Effector memory CD8-positive, alpha-beta T cell (primary cell): ENCODE measurements at places on chromosomes 7 and 10.
A peak's percentile ranks its signal among the peaks of the same experiment; 100 is the strongest.

- no peak for DNase-seq
Measured at GRCh38 chr10:102675011-102675665, 30.9 kb downstream of the TRIM8 start.

GRCh38 chr10:71290331-71290730, 28.7 kb upstream of the SLC29A3 start:
- no peak for DNase-seq

DNA sequence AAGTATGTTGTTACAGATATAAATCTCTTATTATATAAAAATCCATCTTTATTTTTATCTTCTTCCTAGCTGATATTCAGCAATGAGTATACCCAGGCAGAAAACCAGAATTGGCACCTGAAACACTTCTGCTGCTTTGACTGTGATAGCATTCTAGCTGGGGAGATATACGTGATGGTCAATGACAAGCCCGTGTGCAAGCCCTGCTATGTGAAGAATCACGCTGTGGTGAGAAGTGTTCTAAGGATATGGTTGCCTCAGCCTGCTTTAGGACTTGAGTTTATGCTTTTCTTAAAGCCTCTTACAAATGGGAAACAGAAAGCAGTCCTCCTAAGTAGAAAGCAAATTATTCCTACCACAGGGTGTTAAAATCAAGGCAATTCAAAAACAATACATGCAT, 41.9 kb downstream of the TES start:
- DNase-seq: no peak

- DNase-seq: no peak
Measured at GRCh38 chr10:103742824-103743223, 112.6 kb downstream of the SH3PXD2A start.

DNA sequence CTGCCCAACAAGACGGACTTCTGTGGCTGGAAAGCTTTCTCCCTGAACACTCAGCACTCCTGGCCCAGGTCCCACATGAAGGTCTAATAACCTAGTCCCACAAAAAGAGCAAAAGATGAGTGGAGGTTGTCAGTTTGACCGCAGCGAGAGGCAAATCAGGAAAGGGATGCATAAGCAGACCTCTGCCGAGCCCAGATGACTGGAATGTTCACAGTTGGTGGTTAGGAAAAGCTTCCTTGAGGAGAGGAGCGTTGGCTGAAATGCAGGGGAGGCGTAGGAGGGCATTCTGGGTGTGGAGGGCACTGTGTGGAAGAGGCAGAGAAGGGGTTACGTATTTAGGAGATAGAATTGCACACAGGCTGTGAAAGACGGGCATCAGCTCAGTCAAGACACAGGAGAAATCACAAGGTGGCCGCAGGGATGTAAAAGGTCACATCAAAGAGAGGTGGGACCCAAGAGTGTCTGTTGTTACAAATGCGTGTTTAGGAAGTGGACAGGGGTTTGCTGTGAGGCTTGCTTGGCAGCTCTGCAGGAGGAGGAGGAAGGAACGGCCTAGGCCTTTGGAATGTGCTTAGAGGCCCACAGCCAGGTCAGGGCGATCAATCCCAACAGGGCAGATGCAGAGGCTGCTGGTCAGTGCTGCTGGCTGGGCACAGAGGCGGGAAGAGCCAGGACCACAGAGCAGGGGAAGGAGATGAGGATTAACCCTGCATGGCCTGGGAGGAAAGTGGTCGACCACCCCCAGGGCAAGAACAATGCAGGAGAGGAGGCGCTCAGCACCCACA, 133.5 kb downstream of the VIPR2 start:
- DNase-seq: no peak

GRCh38 chr7:80129785-80130184, 4.8 kb upstream of the GNAI1 start:
- DNase-seq: no peak

DNA sequence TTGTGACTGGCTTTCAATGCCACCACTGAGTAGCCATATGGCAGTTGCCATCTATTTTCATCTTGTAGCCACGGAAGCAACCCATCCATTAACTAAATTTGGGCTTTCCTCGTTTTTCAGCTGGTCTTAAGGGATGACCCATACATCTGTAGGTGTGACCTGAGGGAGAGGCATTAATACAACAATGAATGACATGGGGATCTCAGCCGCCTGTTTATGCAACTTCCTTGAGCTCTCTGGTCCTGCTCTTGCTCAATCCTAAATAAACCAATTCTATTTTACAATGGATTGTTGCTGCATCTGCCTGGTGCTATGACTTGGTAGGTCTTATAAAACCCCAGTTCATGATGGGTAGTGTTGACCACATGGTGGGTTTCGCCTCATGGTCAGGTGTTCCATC, 21.9 kb upstream of the ADAM22 start:
- no peak for DNase-seq

GRCh38 chr10:8338177-8338766, 283.8 kb downstream of the GATA3 start:
- no peak for DNase-seq

DNA sequence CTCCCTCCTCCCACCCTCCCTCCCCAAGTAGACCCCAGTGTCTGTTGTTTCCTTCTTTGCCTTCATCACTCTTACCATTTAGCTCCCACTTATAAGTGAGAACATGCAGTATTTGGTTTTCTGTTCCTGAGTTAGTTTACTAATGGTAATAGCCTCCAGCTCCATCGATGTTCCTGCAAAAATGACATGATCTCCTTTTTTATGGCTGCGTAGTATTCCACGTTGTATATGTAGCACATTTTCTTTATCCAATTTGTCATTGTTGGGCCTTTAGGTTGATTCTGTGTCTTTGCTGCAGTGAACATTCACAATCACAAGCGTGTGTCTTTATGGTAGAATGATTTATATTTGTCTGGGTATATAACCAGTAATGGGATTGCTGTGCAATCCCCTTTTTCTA, 51.8 kb upstream of the ARHGAP12 start:
- DNase-seq: no peak

GRCh38 chr7:132254455-132254854, 321.8 kb downstream of the PLXNA4 start:
- no peak for DNase-seq

- DNase-seq: no peak
Measured at GRCh38 chr10:97335188-97335619, 675 bp upstream of the FRAT2 start.

DNA sequence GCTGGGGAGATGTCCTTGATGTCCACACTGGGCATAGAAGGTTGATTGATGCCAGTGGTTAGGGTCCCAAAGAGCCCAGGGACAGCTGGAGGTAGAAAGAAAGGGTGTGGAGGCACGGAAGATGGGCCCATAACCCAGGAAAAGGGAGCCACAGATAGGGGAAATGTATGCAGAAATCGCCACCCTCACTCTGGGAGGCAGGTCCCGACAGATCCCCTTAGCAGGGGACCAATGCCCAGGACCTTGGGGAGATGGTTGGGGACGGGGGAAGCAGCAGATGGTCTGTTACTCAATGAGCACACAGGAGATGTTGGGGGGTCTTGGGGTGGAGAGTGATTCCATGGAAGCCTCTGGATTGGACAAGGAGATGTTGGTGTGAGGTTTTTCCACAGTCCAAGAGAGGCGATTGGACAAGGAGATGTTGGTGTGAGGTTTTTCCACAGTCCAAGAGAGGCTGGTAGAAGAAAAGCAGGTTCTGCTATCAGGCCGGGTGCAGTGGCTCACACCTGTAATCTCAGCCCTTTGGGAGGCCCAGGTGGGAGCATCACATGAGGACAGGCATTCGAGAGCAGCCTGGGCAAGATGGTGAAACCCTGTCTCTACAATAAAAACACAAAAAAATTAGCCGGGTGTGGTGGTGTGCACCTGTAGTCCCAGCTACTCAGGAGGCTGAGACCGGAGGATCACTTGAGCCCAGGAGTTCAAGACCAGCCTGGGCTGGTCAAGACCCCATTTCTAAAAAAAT, 7.0 kb upstream of the PPP1R35 start:
- no peak for DNase-seq

DNA sequence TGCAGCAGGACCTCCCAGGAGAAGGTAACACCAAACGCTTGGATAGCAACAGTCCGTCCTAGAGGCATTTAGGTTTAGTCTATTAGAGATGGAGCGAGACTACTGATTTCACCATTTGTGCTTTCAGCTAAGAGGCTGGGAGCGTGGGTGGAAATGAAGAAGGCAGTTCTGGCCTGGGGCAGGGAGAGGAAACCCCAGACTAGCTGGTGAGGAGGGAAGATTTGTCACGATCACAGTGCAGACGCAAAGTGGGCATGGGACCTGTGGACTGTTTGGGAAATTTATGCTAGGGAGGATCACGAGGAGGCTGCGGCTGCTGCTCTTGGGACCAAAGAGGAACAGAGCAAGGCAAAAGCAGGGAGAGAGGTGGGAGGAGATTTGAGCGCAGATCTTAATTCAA, 130.4 kb upstream of the AOAH start:
- no peak for DNase-seq

GRCh38 chr7:131194070-131194865, 133.4 kb upstream of the MKLN1 start:
- DNase-seq: no peak

GRCh38 chr7:131027287-131027773, 293.3 kb upstream of the KLF14 start:
- DNase-seq: peak; percentile 38

- DNase-seq: no peak
Measured at GRCh38 chr10:18689498-18689897, 30.3 kb downstream of the ARL5B start.

- DNase-seq: no peak
Measured at GRCh38 chr7:103063895-103064294, 10.7 kb downstream of the FBXL13 start.

- DNase-seq: no peak
Measured at GRCh38 chr7:34143402-34143801, 238.1 kb downstream of the BMPER start.

- no peak for DNase-seq
Measured at GRCh38 chr10:120514035-120514620, 57.1 kb downstream of the PLPP4 start.

DNA sequence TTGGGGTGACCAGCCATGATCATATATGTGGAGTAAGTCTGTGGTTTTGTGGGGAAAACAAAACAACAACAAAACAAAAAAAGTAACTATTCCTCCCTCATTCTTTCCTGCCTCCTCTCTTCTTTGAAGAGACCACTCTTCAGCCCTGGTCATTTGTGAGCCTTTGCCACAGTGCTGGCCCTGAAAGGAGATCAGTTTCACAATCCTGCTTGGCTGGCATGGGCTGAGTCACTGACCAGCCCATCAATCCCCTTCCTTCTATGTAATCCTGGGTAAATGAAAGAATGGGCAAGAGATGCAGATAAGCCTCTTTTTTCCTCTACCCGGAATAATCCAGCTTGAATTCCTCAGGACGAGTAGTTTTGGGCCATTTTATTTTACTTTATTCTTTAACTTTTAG, 13.6 kb downstream of the CSTF2T start:
- no peak for DNase-seq

GRCh38 chr7:155392726-155393570, 65.0 kb upstream of the EN2 start:
- DNase-seq: no peak
